Stimulated activated naive CD8-positive, alpha-beta T cell treated with anti-CD3 and anti-CD28 coated beads, Interleukin-15, Interleukin-2, amounts not matched to agents 100 U/mL and 50 U/mL, for 24 hours (primary cell): ENCODE measurements at places on chromosomes 12 and 14.

DNA sequence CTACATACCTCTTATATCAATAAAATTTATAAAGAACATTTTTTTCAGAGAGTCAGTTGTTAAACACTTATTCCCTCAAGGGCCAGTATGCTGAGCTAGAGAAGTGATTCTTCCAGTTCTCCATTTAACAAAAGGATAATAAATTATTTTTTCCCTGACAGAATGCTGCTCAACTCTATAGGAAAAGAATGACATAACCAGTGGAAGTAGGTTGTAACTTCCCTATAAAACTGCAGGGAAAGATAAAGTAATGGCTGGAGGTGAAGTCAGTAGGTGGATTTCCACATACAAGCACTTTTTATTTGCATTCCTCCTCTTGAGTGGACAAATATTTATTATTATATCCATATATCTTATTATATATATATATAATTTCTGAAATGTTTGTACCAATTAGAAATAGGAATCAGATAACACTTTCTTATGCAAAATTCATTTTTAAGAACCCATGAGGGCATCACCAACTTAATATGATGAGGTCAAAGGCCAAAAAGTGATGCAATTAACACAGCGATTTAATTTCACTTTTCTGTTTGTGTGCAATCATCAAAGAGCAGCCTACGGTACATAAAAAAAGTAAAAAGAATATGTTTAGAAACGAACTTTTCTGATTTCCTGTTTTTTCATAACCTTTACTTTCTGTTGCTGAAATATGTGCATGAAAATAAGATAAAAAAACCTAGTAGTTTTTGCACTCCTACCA lies 175.3 kb downstream of the PRKD1 start:
- DNase-seq, result no peak

DNA sequence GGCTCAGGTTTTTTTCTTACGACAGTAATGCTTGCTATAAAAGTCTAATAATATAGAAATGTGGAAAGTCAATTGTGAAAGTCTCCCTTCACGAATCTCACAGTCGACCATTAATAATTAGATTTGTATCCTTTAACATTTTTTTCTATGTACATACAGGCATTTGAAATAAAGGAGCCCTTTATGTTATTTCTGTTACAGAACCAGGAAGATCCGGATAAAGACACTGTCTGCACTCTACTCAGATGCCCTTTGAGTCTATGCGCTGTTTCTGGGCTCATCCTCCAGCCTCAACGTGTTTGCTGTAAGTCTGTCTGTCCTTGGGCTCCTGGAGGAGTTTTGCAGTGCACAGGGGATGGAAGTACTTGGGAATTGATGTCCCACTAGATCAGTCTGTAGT lies 212.2 kb upstream of the ATP2B1 start:
- DNase-seq, result no peak

DNA sequence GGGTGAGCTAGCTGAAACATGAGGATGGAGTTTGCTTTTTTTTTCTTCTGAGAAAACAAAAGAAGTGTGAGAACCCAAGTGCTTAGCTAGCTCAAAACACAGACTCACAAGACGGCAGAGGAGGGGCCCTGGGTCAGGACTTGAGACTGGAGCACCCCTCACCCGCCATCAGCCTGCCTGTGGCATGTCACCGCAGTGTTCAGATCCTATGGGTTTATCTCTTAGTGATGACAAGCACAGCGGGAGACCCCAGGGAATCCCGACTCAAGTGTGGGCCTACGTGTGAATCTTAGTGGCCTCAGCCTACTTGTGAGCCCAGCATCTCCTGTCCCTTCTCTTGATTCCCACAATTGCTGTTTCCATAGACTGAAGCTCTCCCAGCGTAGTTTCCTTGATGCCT lies 22.9 kb downstream of the DYRK4 start:
- DNase-seq, result no peak

GRCh38 chr12:86435053-86435452 lies 178.9 kb upstream of the MGAT4C start:
- DNase-seq, result no peak

DNA sequence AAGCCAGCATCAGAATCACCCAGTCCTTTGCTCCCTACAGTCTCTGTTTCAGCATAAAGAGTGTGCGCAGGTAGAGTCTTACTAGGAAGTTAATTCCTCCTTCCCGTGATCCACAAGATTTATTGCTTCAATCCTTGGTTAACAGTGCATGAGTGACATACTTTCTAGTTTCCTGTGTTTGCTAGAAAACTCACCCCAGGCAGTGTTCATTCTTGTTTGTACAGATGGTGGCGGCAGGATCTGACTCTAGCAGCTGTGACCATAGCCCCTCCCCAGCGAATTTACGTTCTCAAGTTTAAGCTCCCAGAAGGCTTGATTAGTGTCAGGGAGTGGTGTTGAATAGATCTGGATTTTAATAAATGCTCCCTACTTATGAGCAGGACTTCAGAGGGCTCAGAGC lies 75.9 kb upstream of the ANO2 start:
- DNase-seq, result no peak

DNA sequence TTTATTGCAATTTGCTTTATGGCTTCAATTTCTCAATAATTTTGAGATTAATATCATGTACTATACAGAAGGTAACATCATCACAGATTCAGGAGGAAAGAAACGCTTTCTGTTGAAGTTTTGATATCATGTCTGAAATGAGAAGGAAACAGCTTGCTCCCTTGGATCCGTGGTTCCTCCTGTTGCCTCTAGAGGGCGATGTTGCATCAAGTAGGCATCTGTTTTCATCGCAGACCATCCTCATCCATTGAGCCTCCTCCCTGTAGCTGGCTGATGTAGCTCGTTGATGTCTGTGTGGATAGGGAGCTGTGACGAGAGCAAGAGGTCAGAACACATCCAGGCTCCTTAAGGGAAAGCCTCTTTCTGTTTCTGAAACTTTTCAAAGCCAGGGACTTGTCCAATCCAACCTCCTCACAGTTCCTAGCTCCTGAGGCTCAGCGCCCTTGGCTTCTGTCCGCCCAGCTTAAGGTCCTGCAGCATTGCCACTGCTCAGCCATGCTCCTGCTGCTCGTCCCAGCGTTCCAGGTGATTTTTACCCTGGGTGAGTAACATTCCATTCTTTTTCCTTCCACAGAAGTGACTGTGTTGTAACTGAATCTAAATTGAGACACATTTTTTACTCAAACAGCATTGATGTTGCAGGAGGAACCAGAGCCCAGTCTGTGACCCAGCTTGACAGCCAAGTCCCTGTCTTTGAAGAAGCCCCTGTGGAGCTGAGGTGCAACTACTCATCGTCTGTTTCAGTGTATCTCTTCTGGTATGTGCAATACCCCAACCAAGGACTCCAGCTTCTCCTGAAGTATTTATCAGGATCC lies 304.8 kb upstream of the OR4E1 start:
- peak; percentile 56 for DNase-seq

DNA sequence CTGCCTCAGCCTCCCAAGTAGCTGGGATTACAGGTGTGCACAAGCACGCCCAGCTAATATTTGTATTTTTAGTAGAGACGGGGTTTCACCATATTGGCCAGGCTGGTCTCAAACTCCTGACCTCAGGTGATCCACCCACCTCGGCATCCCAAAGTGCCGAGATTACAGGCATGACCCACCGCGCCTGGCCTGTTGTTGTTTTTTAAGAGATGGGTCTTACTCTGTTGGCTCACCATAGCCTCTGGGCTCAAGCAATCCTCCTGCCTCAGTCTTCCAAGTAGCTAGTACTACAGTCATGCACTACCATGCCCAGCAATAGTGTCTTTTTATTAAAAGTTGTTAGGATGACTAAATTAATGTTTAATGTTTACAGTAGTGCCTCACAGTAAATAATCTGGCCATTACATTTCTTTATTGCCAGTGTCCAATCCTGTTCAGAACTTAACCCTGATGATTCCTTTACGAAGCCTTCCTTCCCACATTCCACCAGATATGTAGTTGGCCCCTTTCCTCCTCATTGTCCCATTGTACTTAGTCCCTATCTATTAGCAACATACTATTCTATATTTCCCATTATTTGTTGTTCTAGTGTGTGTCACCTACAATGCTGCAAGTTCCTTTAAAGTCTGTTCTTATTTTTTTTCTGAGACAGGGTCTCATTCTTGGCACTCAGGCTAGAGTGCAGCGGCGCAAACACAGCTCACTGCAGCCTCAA lies 8.8 kb upstream of the SMARCC2 start:
- DNase-seq, result no peak

- DNase-seq, result no peak
Measured at GRCh38 chr12:16531621-16532020, 74.3 kb downstream of the LMO3 start.

- no peak for DNase-seq
Measured at GRCh38 chr14:57161583-57162234, 107.0 kb downstream of the EXOC5 start.

- no peak for DNase-seq
Measured at GRCh38 chr14:61746881-61747280, 15.3 kb upstream of the SNAPC1 start.

GRCh38 chr12:51862947-51863346 lies 14.4 kb upstream of the FIGNL2 start:
- DNase-seq, result no peak

GRCh38 chr12:47360771-47361388 lies 281.1 kb upstream of the AMIGO2 start:
- no peak for DNase-seq

- DNase-seq, result no peak
Measured at GRCh38 chr12:82523996-82524395, 162.7 kb upstream of the TMTC2 start.

- no peak for DNase-seq
Measured at GRCh38 chr14:25461780-25462179, 411.8 kb upstream of the STXBP6 start.

GRCh38 chr14:61656341-61656740 lies 39.0 kb upstream of the HIF1A start:
- DNase-seq, result no peak

DNA sequence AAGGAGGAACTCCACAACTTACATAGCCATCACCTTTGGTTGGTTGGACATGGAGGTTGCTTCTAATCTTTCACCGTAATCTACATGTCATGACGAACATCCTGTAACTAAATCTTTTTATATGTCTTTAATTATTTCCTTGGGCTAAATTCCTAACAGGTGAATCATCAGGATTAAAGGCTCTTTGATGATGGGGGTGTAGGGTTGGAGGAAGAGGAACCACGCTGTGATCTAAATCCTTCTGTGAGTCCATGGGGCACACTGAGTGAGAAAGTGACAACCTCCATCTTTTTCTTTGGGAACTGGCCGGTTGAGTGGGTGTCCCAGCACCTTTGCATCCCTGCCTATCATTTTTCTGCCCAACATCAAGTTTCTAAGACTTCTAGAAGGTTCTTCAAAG lies 31.1 kb upstream of the MAP1LC3B2 start:
- DNase-seq, result no peak
